ENCODE measurements at places on chromosomes 7 and 10.
A peak's percentile ranks its signal among the peaks of the same experiment; 100 is the strongest.

DNA sequence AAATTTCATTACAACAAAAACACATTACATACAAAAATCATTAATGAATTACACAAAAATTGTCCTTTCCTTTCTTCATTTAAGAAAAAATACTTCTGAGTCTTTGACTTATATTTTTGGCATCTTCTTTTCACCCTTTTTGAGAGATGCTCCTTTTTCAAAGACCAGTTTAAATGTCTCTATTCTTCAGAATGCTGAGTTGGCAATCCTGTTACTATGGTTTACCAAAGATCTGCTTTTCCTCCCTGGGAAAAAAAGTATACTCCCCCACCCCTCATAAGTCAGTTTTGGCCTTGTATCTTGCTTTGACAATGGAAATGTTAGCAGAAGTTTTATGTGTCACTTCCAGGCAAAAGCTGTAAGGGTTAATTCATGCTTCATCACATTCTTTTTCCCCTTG, 198.4 kb upstream of the GRM3 start:
- DNase-seq: no peak

DNA sequence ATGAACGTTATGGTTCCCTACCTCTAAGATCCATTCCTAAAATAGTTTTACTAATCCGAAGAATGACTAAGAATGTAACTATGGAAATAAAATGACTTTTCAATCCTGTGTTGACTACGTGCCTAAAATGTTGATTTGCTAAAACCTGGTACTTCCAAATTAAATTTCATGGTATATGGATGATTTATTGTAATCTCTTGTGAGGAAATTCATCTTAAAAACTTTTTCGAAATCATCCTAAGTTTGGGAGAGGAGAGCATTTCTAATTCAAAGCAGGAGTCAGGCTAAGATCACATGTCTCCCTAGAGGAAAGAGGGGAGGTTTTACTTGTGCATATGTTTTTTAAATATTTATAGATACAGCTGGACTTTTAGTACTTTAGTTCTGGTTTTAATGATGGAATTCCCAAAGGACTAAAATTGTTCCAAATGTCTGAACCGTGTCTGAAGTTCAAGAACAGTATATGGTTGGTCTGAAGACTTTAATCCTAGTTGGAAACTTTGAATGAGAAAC, 483.9 kb downstream of the AUTS2 start:
- DNase-seq: no peak

DNA sequence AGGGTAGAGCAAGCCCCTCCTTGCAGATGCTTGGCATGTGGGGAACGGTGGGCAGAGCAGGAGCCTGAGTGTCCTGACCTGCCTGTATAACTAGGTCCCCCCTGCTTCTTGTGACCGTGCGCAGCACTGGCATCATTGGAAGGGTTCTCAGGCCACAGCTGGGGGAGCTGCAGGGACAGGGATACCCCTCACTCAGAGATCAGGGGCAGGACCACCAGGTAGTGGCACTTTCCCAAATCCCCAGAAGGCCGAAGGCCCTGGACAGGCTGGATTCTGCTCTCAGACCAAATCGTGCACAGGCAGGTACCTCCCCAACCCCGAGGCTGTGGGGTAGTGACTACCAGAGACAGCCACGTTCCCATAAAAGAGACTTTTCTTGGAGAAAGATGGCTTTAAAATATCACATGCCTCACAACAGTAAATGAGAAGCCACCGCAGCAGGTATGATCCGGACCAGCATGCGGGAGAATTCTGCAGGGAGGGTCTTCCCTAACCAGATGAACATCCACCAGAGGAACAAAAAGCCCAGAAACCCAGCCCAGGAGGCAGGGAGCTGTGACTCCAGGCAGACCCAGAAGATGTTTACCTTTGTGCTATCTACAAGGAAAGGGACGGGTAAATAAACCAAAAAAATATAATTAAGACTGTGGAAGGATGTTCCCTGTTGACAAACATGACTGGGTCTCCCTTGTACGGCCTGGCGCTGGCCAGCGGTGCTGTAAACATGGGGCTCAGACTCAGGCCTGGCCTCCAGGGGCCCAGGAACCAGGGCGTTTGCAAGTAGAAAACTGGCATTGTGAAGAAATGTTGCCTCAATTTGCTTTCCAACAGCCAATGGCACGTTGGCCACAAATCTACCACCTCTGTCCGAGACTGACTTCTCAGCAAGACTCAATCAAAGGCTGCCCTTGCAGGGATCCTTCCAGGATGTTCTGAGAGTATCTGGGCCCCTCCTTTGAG, 180.0 kb downstream of the TNS3 start:
- DNase-seq: no peak

- peak; percentile 6 for DNase-seq
These were observed 5.6 kb upstream of the ZNF518A start for GRCh38 chr10:96124230-96125141.

DNA sequence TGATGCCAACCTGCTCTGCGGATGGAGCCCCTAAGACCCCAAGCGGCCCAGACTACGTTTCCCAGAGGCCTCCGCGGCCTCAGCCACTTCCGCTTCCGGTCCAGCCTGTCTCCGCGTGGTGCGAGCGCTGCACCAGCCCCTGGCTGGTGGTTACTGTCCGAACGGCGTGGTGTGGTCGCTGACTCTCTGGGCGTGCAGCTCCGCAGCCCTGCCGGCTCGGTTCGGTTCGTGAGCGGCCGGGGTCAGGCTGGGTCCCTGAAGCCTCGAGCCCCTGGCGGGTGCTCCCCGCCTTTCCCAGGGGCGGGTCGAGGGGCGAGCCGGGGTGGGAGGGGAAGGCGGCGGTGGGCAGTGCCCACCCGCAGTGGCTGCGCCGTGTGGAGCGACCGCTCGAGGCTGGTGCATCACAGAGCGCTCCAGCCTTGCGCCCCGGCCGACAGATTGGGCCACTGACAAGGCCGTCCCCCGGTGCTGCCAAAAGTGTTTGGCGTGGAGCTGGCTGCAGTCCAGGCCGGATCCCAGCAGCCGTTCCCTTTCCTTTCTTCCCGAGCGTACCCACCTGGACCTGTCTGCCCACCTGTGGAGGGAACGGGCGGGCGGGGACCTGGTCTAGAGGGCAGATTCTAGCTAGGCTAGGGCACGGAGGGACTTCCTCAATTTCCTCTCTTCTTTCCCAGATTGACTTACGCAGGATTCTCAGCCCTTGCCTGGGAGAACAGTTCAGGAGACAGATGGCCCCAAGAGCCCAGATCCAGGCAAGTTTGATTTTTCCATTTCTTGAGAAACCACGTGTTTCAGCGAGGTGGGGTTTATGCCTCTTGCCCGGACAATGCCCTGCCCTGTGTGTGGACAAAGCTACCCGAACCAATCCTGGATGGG, at the start of gene ZNF485:
Gene ZNF485 (plus strand): TSS at position 116 of the 876 bp plus-strand sequence. CDS start 613 bp downstream, at position 729.
- peak; percentile 47 for DNase-seq

- DNase-seq: no peak
These were observed 246.1 kb downstream of the REEP3 start for GRCh38 chr10:63767138-63767801.

DNA sequence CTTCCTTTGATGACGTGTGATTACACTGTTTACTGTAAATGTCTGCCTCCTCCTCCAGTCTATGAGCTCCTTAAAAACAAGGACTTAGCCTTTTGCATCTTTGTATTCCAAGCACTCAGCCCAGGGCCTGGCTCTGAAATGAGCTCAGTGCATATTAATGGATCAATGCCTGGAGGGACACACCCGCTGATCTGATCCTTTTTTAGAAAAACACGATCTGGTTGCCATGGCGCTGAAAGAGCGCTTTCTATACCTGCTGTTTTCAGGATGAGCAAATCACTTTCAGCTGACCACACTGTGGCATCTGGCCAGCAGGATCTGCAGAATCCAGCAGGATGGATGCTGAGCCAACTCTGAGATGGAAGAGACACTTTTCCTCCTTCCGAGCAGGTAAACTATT, 37.8 kb upstream of the GARS1 start:
- no peak for DNase-seq

- no peak for DNase-seq
These were observed 32.7 kb downstream of the TBXAS1 start for GRCh38 chr7:139861803-139862202.

DNA sequence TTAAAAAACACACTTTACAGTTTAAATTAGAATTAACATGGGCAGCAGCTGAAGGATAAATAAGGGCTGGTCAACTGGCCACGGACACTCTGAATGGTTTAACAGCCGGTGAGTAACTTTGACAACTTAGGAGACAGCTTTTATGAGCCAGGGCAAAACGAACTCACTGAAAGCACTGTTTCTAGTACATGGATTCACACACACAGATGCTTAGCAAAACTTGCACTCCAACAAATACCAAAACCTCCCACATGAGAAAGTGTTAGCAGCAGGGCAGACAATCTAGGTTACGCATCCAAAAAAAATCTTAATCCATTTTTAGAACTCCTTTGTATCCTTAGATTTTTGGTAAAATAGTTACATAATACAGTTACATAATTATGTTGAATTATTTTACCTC, 486.4 kb downstream of the PHTF2 start:
- no peak for DNase-seq

DNA sequence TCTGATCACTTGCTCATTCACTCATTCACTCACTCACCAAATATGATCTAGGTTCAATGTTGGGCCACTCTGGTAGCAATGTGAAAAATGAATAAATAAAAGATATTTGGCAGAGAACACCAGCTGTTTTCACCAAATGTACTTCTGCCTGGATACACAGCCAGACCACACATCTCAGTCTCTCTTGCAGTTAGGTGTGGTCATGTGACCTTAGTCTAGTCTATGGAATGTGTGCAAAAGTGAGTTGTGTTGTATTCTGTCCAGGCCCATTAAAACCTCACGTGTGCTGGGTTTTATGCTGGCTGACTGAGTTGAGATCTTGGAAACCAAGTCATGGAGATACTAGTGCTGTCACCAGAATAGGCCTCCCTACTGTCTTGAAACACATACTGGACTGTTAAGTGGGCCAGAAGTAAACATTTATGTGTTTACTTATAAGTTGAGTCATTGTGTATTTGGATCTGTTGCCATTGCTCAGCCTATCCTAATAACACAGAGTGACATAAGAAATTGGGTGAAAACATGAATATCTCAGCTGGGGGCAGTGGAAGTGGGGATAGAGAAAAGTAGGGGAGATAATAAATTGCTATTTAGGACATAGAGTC, 145.5 kb downstream of the PTEN start:
- no peak for DNase-seq

- DNase-seq: no peak
These were observed 53.0 kb upstream of the PITRM1 start for GRCh38 chr10:3225561-3225960.

GRCh38 chr7:12643001-12643643, 44.3 kb upstream of the ARL4A start:
- DNase-seq: no peak

GRCh38 chr10:115045499-115045898, 47.7 kb upstream of the ATRNL1 start:
- no peak for DNase-seq

DNA sequence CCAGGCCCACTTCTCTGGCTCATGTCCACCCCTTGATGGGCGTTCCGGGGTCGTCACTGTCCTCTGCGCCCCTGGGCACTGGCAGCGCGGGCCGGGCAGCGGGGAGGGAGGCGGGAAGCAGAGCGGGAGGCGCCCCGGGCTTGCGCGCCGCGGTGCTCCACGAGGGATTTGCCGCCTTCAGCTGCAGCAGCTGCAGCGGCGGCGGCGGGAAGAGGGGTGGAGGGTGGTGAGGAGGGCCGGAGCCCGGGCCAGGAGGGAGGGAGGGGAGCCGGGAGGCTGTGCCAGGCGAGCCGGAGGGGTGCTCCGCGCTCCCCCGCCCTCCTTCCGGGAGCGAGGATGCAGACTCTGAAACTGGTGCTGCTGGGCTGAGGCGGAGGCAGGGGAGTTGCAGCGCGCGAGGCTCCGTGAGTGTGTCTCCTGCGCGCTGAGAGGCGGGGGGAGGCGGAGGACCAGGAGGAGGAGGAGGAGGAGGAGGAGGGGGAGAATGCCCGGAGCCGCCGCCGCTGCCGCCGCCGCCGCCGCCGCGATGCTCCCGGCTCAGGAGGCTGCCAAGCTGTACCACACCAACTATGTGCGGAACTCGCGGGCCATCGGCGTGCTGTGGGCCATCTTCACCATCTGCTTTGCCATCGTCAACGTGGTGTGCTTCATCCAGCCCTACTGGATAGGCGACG, at the start of gene LHFPL3:
Gene LHFPL3 (plus strand): TSS at position 308 of the 674 bp plus-strand sequence.
- DNase-seq: no peak

DNA sequence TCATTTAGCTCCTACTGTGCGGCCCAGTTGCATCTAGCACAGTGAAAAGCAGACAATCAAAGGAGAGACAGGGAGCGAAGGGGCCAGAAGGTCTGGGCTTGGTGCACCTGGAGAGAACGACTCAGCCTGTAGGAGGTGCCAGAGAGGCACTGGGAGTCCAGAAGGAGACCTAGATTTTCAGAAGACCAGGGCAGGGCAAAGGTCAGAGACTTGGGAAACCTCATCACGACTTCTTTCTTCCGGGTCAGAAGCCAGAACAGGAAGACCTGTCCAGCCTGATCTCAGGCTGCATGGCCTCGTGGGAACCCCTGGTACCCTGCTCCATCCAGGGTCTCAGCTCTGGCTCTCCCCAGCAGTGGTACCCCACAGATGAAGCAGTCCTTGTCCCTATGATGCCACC, 5.2 kb downstream of the AGAP3 start:
- peak; percentile 38 for DNase-seq

GRCh38 chr7:6567886-6568285, 9.4 kb upstream of the ZDHHC4 start:
- no peak for DNase-seq

- DNase-seq: peak; percentile 70
These were observed 670 bp downstream of the TPK1 start for GRCh38 chr7:144835155-144835611.

GRCh38 chr7:78499283-78499682, 700.7 kb downstream of the PHTF2 start:
- no peak for DNase-seq

DNA sequence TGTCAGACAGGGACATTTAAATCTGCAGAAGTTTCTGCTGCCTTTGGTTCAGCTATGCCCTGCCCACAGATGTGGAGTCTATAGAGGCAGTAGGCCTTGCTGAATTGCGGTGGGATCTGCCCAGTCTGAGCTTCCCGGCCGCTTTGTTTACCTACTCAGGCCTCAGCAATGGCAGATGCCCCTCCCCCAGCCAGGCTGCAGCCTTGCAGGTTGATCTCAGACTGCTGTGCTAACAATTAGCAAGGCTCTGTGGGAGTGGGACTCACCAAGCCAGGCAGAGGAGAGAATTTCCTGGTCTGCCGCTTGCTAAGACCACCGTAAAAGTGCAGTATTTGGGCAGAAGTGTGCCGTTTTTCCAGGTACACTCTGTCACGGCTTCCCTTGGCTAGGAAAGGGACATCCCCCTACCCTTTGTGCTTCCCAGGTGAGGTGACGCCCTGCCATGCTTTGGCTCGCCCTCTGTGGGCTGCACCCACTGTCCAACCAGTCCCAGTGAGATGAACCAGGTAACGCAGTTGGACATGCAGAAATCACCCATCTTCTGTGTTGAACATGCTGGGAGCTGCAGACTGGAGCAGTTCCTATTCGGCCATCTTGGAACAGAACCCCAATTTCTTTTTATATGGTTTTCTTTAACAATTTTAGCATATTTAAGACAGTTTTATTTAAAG, 28.4 kb upstream of the VWDE start:
- no peak for DNase-seq

Data from common myeloid progenitor, CD34-positive (primary cell).